ENCODE measurements at places on chromosomes 4 and X.

DNA sequence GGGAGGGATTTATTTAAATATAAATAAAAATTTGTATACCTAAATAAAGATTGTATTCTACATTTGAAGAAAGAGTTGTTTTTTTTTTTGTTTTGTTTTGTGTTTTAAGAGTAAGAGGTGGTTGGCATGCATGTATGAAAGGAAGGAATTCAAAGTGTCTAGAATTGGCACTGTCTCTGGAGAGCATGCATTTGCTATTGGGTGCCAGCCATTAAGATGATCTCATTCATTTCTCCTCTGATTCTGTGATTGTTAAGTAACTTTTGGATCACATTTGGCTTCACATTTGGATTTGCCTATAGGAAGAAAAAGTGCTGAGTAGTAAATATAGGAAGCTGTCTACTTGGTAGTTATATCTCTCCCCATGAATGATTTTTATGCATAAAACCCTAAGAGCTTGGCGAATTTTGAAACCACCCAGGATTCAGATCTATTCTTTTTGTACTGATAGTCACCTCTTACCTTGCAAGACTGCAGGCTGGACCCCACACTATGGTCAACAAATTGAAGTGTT is 7.8 kb upstream of the BOD1L1 start:
- DNase-seq: no peak

- peak; percentile 7 for DNase-seq
Measured at GRCh38 chr4:143023239-143023918, 161.3 kb upstream of the USP38 start.

- no peak for DNase-seq
Measured at GRCh38 chr4:123476089-123476488, 79.5 kb downstream of the SPRY1 start.

DNA sequence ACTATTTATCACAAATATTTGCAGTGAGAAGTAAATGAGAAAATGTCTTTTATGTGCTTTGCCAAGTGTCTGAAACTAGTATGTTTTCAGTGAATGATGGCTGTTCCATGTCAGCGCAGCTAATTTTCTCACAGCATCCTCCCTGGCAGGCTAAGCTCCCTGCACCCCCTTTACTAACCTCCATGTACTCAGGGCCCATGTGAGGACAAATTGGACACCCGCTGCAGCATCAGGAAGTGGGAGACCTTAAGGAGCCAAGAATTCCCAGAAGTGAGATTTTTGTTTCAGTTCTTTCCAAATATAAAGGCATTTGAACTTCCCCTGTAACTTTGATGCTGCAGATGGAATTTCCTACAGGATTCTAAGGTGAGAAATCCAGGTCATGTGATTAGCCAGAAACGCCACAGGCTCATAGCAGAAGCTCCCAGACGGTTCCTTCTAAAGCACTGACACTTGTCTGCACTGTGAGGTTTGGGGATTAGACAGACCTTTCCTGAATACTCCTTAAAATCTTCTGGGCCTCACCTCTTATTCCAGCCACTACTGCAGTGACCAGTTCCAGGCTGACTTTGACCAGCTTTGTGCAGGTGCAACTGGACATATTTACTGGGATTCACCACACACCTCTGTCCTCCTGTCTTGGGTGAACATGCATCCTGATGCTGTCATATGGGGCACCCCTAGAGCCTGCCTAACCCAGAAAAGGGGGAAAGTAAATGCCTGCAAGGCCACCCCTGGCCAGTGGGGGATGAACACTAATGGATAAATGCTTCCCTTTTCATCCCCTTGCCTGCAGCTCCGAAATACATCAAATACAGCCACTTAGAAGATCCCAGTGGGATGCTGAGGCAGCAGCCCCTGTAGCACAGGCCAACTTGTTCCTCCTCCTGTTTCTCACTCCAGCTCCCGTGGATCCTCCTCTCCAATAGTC is 45.9 kb downstream of the LGI2 start:
- DNase-seq: no peak

- DNase-seq: no peak
Measured at GRCh38 chrX:13420545-13421183, 100.8 kb upstream of the ATXN3L start.

GRCh38 chr4:127419431-127419830 is 213.3 kb upstream of the INTU start:
- no peak for DNase-seq

DNA sequence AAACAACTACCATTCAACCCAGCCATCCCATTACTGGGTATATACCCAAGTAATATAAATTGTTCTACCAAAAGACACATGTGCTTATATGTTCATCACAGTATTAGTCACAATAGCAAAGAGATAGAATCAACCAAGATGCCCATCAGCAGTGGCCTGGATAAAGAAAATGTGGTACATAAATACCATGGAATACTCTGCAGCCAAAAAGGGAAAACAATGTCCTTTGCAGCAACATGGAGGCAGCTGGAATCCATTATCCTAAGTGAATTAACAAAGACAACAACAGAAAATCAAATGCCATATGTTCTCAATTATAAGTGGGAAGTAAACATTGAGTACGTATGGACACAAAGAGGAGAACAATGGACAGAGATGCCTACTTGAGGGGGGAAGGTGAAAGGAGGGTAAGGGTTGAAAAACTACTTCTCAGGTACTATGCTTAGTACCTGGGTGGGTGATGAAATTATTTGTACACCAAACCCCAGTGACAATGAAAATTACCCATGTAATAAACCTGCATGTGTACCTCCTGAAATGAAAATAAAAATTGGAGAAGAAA is 632.1 kb upstream of the AADAT start:
- no peak for DNase-seq

GRCh38 chrX:138692591-138692990 is 18.9 kb downstream of the FGF13 start:
- no peak for DNase-seq

DNA sequence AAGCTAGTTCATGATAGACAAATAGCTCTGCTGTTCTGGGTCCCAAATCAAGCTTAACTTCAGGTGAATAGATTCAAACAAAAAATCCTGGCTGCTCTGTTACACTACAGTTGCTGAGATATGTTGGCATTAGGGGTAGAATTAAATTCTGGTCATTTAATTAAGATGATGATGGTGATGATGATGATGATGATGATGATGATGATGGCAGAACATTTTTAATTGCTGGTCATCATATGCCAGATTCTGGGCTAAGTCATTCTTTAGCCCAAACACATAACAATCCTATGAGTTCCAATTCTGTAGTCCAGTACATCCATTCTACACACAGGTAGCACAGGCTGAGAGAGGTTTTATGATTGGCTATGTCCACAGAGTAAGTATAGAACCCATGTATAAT is 741.5 kb downstream of the STIM2 start:
- DNase-seq: no peak

DNA sequence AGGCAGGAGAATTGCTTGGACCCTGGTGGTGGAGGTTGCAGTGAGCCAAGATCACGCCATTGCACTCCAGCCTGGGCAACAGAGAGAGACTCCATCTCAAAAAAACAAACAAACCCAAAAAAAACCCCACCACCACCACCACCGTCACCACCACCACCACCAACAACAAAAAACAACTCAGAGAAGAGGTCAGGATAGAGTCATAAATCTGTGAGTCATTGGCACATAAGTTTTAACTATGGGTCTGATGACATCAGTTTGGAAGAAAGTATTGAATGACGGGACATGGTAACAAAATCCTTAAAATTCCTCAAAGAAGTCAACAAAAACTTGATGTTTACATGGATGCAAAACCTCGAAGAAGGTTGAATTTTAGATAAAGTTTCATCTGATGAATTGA is 288.0 kb upstream of the SFRP2 start:
- DNase-seq: no peak

DNA sequence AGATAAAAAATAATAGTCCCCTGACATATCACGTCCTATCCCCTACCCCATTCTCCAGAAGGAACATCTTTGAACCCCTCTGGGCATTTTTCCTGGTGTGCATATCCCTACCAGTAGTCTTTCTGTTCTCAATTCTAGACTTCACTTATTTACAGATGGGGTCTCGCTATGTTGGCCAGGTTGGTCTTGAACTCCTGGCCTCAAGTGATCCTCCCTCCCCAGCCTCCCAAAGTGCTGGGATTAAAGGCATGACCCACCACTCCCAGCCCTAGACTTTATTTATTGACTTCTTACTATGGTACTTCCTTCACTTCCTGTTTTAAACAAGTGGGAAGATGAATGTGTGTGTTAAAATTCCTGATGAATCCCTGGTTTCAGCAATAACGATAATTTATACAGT is 612 bp upstream of the RRAGB start:
- DNase-seq: no peak

- no peak for DNase-seq
Measured at GRCh38 chrX:153885208-153885787, 675 bp downstream of the L1CAM start.

GRCh38 chr4:105274504-105274903 is 127.8 kb downstream of the TET2 start:
- DNase-seq: no peak

GRCh38 chrX:48996969-48997368 is 5.1 kb downstream of the GRIPAP1 start:
- peak; percentile 49 for DNase-seq

GRCh38 chr4:169346840-169347239 is 76.1 kb upstream of the SH3RF1 start:
- no peak for DNase-seq

DNA sequence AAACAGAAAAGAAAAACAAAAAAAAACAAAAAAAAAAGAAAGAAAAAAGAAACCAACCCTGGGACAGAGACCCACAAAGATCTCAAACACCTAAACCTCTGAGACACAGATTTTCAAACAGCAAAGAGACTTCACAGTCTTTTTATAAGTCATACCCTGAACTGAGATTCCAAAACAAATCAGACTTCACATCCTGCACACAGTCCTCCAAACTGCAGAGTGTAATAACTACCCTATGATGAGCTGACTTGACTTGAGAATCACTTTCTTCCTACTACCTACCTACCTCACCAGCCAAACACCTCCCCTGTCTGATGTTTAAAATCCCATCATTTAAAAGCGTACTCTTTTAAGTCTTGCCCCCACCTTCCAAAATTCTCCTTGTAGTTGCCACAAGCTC is 25.2 kb upstream of the GLOD5 start:
- no peak for DNase-seq

DNA sequence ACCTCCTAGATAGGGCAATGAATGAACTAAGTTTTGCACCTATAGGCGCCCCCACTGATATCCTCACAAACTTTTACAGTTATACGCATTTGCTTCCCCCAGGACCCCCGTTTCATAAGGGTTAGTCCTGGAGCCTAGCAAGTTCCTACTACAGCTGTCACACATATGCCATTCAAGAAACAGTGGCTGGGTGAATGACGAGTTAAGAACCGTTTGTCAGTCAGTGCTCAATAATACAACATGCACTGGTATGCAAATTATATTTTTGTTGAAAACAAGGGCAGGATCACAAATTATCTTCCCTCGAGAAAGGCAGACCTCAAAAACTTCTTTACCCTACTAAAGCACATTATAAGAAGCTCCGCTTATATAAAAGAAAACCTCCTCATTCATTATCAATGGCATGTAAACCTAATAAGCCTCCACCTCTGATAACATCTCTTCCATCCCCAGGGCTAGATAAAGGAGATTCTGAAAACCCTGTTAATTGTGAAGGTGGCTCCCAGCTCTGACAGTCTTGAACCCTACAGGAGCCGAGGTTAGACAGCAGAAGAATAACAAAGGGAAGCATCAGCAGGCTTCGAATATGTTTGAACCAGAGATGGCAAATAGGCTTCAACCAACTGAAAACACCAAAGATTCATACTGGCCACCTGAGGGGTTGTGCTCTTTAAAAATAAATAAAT is 40.3 kb downstream of the AFAP1 start:
- DNase-seq: no peak

DNA sequence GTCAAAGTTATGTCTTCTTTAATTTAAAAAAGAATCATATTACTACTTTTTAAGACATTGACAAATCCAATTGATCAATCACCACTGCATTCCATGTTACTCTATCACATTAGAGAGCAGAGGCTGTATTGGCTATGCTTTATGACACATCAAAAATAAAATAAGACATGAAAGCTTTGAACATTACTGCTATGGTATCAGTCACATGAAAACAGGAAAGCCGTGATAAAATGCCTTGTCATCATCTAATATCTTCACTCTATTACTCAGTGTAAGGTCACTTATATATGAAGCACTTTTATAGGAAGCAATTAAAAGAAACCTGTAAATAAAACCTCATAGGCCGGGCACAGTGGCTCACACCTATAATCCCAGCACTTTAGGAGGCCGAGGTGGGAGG is 27.7 kb upstream of the CEP135 start:
- no peak for DNase-seq

GRCh38 chrX:95949588-95949987 is 735.1 kb upstream of the DIAPH2 start:
- no peak for DNase-seq

- peak; percentile 88 for DNase-seq
Measured at GRCh38 chrX:23699636-23700194, 32.4 kb downstream of the PRDX4 start.

DNA sequence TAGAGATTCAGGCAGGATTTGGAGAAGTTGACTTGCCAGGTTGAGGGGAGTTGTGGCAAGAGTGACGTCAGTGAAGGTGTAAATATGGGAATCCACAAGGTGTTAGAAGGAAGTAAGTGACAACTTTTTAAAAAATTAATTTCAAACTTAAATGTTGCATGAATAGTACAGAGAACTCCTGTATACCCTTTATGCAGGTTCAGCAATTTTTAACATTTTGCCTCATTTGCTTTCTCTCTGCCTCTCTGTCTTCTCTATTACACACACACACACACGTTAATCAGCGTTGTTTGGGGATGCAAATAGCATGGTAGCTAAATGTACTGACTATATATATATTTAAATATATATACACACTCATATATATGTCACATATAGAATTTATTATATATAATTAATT is 273.7 kb downstream of the SMARCA1 start:
- DNase-seq: no peak

DNA sequence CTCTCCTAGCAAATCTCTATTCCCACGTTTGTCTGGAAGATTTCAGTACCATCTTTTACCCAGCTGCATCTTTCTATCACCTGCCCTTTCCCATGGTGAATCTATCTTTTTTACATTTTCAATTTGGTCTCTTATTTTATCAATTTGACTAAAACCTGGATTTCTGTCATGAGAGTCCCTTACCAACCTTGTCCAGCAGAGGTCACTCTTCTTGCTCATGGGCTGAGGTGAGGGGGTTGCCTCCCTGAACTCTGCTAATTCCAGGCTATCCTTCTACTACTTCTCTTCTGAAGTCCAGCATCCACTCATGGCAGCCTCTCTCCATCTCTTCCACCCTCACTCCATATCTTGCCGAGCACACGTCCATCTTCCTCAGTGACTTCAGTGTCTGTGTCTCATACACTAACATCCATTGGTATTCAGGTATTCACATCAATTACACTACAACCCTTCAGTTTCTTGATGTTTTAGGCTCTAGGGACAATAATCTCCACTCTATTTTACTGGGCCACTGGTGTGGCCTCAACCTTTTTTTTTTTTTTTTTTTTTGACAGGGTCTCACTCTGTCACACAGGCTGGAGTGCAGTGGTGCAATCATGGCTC is 17.8 kb upstream of the ZNF827 start:
- DNase-seq: peak; percentile 79

- no peak for DNase-seq
Measured at GRCh38 chr4:153141238-153141637, 63.0 kb upstream of the TRIM2 start.

- DNase-seq: no peak
Measured at GRCh38 chrX:128897621-128898020, 625.7 kb downstream of the SMARCA1 start.
